ENCODE measurements at places on chromosomes 2 and 18. TPM values are rescaled to one million over a fixed set of nuclear protein-coding genes. Genes with fewer than 3 reads are reported as not detected.

- no peak for DNase-seq
Observed at GRCh38 chr2:150081775-150082481, 405.5 kb downstream of the RND3 start.

- no peak for DNase-seq
Observed at GRCh38 chr2:2832657-2833056, 501.6 kb upstream of the MYT1L start.

GRCh38 chr2:118548880-118549488, 298.5 kb downstream of the EN1 start:
- no peak for DNase-seq

DNA sequence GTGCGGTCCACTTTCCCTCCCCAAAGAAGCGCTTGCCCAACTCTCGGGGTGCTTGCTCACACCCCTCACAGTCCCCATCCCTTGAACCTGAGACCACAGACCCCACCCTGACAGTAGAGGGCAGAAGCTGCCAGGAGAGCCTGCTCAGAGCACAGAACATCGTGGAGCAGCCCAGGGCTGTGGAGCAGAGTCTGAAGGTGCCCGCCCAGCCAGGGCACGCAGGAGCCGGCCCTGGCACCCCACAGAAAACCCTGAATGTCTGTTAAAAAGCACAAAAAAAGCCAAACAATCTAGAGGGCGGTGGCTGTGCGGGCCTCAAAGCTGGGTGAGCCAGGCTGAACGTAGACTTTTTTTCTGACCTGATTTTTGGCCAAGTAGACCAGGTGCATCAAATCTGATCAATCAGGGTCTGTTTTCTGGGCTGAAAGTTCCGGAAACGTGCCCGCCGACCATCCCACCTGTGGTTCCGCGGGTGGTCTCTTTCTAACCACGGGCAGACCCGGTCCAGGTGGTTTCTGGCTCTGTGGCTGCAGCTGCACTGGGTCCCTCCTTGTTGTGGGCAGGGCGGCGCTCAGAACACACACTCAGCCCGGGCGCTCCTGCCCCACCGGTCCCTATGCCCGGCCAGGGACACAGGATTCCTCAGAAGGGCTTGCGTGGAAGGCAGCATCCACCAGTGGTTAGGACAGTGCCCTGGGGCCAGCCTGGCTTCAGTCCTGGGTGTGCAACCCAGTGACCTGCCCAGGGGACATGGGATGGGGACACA, 66.3 kb downstream of the SLC66A2 start:
- DNase-seq = no peak

DIS3L2 gene
- 10.7 TPM for polyA plus RNA-seq

SPDYA gene
- polyA plus RNA-seq = not detected

Measured in psoas muscle (tissue), 8 donors.